NCI-H1417 (cell line): ENCODE measurements at places on chromosomes 6 and 20.

GRCh38 chr20:51797357-51798025 lies 4.8 kb downstream of the SALL4 start:
- DNase-seq, result peak; percentile 58

GRCh38 chr6:106469882-106470281 lies 109.4 kb downstream of the CRYBG1 start:
- no peak for DNase-seq

DNA sequence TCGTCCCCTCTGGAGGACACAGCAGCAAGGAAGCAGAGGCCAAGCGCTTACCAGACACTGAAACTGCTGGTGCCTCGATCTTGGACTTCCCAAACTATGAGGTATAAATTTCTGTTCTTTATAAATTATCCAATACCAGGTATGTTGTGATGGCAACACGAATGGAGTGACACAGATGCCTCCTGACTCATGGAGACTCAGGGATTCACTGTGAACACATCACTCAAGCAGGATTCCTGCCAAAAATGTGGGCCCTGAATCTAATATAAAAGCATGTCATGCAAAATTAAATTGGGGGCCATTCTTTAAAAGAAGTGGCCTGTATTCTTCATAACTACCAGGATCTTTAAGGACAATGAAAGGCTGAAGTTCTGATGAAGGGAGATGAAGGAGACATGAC lies 52.5 kb upstream of the SLC22A23 start:
- no peak for DNase-seq

DNA sequence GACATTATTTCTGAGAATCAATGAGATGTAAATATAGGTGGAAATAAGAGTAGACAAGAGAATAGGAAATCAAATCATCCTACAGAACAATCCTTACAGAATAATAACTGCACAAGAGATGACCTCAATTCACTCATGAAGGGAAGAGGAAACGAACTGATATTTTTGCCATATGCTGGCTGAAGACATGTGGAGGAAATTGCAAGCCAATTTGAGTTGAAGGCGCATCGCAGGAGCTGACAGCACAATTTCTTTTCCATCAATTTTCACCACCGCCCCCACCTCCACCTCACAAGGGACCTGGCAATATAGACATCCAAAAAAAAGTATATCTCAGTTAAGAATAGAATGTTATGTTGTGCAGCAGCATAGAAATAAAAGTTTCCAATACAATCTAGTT lies 20.3 kb downstream of the CITED2 start:
- no peak for DNase-seq

GRCh38 chr20:19937218-19937617 lies 79.9 kb upstream of the NAA20 start:
- DNase-seq, result no peak

DNA sequence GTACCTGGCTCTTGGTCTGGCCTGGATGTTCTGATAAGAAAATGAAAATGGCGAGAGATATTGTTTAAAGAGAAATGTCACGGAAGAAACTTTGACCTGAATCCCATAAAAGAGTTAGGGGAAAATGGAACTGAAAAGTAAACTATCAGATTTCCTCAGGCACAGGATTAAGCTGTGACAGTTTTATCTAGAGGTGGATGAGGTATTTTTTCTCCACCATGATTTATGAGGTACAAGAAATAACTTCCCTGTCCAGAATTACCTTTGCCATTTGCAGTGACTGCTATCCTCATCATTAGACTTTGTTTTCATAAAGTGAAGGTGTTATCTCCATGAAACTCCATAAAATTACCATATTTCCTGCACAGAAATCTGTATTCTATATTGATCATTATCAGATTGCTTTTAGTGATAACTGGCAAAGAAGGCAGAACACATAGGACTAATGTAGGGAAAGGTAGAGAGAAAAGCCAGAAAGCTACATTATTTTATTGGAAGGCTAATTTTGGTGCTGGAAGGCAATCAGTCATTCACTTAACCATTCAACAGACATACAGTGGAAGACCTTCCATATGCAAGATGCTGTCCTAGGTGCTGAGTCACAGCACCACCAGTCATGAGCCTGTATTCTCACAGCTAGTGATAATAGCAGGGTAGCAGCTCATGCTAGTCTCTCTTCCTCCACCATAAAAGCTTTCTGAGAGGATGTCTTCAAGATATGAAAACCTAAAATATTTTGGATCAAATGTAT lies 427.3 kb upstream of the CITED2 start:
- no peak for DNase-seq

- no peak for DNase-seq
Measured at GRCh38 chr6:169240591-169241390, 12.9 kb downstream of the THBS2 start.

DNA sequence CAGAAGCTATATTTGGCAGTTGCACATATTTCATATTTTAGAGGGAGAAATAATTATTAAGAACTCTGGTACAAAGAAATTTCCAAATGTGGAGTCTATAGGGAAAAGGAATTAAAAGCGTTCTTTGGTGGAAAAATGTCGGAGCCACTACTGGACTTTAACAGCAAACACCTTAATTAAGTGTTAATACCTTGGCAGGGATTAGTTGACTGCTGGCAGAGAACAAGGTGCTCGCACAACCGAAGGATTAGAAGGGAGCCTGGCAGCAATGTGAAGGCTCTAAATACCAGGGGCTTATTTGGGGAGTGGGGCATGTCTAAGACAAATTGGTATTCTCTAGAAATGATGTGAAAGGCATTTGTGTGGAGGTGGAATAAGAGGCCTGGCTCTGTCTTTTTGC lies 98.9 kb downstream of the PAK5 start:
- no peak for DNase-seq

DNA sequence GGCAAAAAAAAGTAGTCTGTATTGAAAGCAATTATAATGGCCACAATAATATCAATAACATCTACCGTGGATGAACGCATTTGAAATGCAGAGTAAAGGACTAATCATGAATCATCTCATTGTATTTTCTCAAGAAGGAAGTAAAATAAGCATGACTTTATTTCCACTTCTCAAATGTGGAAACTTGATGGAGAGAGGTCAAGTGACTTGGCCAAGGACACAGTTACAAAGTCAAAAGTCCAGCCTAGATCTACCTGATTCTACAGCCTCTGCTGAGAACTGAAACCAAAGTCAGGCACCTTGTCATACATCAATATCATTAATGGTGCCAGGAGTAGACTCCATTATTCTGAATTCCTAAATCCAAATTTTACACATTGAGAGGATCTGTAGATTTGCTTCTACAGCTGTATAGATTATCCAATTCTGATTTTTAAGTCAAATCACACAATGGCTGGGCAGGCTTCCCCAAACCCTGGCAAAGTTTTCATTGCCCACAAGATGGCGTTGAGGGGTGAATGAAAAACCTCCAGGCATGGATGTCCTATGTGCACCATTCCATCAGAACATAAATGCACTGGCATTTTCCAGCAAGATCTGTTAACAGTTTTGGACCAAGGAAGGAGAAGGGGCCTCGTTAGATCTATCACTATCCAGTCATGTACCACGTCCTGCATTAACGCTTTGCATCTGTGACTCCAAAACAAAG lies 423.1 kb downstream of the MAFB start:
- DNase-seq, result peak; percentile 44

DNA sequence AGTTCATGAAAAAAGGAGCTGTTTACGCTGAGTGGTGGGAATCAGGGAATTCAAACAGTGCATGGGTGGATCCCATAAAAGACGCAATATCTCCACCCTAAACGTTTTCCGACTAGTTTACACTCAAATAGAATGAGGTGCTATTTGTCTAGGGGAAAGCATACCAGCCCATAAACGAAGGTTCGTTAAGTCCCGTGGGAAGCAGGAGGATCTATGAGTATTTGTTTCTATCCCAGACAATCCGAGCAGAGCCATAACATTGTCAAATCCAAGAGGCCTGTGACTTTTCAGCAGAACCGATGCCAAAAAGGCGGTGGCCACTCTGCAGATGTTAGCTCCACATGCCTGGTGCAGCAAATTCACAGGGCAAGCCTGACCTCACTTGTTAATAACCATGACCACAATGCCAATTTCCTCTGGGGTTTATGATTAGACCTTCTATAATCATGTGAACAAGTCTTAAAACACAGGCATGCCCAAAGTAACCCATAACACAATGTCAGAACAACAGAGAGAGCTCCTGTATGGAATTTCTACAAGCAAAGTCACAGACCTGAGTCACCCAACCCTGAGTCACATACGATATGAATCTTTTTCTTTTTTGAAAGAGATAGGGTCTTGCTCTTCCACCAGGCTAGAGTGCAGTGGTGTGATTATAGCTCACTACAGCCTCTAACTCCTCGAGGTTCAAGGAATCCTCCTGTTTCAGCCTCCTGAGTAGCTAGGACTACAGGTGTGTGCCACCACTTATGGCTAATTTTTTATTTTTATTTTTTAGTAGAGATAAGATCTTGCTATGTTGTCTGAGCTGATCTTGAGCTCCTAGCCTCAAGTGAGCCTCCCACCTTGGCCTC lies 123.3 kb downstream of the KIF13A start:
- DNase-seq, result no peak

DNA sequence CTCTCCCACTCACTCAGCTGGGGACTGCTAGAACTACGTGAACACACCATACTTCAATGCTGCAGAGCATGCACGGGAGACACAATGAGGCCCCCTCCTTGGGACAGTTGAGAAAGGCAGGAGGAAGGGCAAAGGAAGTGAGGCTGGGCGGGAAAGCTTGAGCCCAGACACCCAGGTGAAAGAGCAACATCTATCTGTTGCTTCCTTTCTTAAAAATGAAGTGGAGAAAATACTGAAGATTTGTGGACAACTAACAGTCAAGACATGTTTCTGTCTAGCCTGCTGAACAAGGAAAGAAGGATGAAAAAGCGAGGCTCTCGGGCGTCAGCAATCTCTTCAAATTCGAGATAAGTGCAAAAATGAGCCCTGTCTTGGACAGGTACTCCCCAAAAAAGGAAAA lies 3.0 kb upstream of the NNAT start:
- no peak for DNase-seq

GRCh38 chr6:1215023-1215422 lies 96.9 kb upstream of the FOXQ1 start:
- DNase-seq, result no peak

DNA sequence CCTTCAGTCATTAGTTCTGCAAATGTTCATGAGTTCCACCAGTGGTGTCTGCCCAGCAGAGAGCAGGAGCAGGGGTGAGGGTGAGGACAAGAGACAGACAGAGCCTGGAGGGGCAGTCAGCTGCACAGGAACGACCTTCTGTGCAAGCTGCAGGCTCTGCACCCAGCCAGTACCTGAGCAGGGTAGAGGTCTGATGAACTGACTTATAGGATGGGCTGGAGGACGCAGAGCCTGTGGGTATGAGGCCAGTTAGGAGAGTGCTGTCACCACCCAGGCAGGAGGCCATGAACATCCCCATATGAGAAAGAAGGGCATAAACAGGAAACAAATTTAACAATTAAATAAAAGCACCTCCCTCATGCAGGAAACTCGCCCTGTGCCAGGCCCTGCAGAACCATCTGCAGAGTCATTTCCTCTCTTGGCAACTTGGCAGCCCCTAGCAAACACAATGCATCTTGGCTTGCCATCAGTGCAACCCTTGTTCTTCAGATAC lies 17.9 kb downstream of the C6orf15 start:
- no peak for DNase-seq

DNA sequence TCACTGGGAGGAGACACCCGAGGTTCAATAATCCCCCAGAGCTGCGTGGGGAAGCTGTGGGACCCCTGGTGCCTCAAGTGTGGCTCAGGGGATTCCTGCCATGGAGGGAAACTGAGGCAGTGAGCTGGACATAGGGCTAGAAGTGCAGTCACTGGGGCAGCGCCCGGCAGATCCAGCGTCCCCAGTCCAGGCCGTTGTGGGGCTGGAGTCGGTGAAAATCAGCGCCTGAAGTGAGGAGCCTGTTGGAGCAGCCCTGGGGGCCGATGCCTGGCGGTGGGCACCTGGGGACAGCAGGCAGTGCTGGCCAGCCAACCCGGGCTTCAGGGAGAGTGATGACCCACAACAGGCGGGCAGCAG lies 2.2 kb upstream of the COL9A3 start:
- no peak for DNase-seq

GRCh38 chr6:141203902-141204575 lies 928.7 kb upstream of the GJE1 start:
- DNase-seq, result no peak

DNA sequence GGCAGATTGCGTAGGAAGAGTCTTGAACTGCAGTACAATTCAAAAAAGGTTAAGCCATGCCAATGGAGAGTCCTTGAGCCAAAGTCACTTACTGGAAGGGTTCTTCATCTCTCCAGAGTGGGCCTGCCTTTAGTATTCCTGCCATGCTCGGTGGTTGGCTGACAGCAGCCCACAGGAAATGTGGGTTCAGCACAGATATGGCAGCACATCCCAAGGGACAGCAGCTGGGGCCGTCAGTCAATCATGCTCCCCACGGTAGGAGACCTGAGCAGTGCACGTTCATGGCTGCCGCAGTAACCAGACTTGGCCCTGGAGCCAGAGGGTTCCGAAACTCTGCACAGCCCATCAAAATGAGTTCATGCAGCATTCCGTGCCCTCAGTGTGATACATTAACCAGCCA lies 63.6 kb upstream of the SIRPA start:
- DNase-seq, result no peak

DNA sequence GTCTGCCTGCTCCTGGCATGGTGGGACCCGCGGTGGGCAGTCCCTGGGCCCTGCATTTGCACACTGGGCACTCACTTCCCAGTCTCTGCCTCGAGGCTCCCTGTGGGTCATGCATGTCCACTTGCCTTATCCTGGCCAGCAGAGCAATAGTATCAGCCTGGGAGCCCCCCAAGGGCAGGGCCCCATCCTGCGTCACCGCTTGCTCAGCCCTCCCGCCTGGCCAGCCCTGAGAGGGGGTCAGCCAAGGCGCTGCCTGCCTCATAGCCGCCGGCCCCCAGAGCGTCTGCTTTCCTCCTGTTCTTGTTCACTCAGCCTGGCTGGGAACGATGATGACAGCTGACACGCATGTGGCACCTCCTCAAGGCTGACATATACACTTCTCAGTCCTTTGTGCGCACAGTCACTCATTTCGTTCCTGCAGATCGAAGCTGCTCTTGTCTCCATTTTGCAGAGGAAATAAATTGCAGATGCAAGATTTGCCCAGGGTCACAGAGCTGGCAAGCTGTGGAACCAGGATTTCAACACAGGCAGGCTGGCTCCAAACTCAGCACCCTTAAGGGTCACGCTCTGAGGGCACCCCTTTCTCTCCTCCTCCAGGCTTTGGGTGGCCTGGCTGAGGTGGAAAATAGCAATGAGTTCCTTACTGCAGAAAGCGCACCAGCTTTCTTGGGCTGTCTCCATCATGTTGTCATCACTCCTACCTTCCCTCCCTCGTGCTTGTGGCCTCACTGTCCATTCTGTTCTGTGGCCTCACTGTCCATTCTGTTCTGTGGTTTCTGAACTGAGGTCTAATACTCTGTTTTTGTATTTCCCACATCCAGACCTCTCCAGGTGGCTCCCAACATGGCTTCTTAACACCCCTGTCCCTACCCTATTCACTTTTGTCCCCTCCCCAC lies 17.2 kb downstream of the KCNK17 start:
- DNase-seq, result no peak
